ENCODE measurements at places on chromosomes 1 and 21.

DNA sequence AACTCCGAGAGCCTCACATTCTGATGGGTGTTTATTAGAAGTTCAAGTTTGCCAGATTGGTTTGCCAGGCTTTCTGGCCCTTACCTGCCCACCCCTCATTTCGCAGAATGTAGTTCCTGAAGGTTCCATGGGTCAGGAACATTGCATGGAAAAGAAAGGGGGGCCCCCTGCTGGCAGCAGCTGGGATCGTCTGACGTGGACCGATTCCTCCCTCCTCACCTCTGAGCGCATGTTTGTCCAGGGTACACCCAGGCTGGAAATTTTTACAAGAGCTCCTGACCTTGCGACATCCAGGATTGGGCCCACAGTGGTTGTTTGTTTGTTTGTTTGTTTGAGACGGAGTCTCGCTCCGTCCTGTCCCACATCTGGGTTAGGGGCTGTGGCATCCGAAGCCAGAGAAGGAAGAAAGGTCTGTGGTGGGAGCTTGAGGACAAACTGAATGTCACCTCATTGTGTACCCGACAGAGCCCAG lies 126.0 kb upstream of the TMEM51 start:
- peaks cover 7% of the 10 kb centered on the region for H3K4me1 ChIP-seq
- H3K4me3 ChIP-seq = no peak overlapping the region
- no peaks in the 10 kb centered on the region for H3K36me3 ChIP-seq
- DNase-seq = peak; percentile 67
- H3K27me3 ChIP-seq = no peaks in the 10 kb centered on the region

- peaks cover 41% of the 10 kb centered on the region for H3K27me3 ChIP-seq
- H3K36me3 ChIP-seq = no peaks in the 10 kb centered on the region
- H3K4me3 ChIP-seq = peak overlapping the region; percentile 24
- peaks cover 23% of the 10 kb centered on the region for H3K4me1 ChIP-seq
- DNase-seq = peak; percentile 92
Measured at GRCh38 chr1:40824591-40825434, 37.4 kb downstream of the CITED4 start.

GRCh38 chr1:58047265-58047858 lies 499.2 kb downstream of the OMA1 start:
- no peak overlapping the region for H3K27ac ChIP-seq
- no peaks in the 10 kb centered on the region for H3K36me3 ChIP-seq
- DNase-seq = peak; percentile 47

DNA sequence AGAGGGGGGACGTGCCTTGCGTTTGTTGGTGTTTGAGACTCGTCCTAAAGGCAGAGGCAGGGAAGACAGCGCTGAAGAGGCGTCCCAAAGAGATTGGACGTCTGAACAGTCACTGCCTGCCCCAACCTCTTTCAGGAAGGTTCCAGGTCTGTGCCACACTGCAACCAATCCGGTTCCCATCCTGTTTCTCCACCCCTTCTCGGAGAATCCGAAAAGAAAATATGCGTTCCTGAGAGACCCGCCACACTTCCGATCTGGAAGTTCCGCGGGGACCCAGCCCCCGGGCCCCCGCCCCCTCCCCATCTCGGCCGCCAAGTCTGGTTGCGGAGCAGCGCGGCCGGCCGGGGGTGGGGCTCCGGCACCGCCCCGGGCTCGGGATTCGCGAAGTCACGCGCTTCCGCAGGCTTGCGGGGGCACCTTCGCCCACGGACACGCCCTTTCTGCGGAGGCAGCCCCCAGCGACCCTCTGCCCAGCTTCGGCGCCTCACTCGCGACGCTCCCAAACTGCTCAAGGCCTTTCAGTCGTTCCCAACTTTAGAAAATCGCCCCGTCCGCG lies 124.5 kb upstream of the DPYD start:
- DNase-seq = peak; percentile 54
- peaks cover 83% of the 10 kb centered on the region for H3K27me3 ChIP-seq
- no peak overlapping the region for H3K27ac ChIP-seq
- H3K4me3 ChIP-seq = peak overlapping the region; percentile 60
- H3K36me3 ChIP-seq = no peaks in the 10 kb centered on the region

Data from neural progenitor cell (in vitro differentiated cells).